ENCODE measurements at places on chromosomes 2 and 18.

DNA sequence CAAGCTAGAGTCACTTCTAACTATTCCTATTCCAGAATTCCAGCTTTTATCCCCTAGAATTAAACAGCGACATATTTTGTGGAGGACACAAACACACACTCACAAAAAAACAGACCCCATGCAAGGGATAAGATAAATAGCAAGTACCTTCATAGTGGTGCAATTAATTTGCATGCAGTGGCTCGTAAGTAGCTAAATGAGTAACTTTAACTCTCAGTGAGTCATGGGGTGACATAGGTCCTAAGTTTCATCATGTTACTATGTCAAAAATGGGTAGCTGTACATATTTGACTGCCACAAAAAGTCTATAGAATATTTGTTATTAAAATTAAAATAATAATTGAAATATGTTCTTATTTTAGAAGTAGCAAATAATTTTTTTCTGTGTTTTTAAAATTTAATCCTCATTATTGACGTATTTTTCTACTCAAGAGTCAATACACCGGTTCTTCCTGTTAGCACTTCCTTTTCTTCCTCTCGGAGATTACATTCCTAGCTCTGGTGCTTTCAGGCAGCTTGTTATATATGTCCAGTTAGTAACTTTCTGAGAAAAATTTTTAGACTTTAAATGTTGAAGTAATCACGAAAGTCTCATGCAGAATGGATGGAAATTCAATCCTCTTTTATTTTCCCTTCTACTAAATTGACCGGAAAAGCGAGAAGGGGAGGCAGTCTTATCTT lies 247.0 kb downstream of the KCNH7 start:
- H3K36me3 ChIP-seq = no peaks in the 10 kb centered on the region
- H3K27me3 ChIP-seq = peaks cover 3% of the 10 kb centered on the region
- no peaks in the 10 kb centered on the region for H3K4me1 ChIP-seq
- no peak overlapping the region for H3K27ac ChIP-seq

DNA sequence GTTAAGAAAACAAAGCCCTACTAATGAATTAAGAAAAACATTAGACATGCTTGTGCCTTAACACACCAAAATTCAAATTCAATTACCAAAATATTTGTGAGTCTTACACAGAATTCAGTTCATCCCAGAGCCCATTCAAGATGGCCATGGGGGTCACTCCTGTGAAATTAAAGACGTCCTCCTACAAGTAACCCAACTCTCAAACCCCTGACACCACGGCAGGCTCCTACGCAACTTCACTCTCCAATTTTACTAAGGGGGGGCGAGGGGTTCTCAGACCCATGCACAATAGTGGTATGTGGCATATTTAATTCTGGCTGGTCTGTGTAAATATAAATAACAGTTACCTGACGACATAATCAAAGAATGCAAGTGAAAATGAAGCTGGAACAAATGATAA lies 5.0 kb downstream of the ZNF516 start:
- peaks cover 18% of the 10 kb centered on the region for H3K36me3 ChIP-seq
- no peak overlapping the region for H3K27ac ChIP-seq
- no peak for ATAC-seq
- peaks cover 20% of the 10 kb centered on the region for H3K4me1 ChIP-seq
- peak overlapping the region; percentile 89 for H3K4me3 ChIP-seq

DNA sequence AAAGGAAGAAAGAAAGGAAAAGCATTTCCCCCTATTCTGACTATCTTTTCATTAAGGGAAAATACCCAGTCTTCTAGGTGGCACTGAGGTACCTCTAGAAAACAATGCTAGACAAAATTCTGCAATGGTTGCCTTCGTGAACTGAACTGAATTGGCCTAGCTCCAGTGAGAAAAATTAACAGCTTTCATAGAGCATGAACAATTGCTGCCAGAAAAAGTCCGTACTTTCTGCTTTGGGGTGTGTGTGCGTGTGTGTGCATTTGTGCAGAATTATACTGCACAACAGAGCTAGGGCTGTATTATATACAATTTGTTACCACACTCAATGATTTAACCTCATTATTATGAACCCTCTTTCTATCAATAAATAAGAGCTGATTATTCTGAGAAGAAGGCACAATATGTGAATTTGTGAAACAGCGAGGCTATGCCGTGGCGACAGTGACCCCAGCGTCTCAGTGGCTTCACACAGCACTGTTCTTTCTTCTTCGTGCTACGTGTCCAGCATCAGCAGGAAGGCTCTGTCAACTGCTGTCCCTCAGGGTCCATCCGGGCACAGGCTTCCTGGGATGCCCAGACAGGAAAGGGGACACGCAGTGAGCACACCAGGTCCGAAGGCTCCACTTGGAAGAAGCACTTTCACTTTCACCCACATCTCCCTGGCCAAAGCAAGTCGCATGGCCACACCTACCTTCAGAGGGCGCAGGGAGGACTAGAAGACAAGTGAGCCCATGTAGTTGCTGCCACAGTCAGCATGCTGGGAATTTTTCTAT lies 47.5 kb downstream of the PTGR3 start:
- H3K36me3 ChIP-seq = no peaks in the 10 kb centered on the region
- H3K4me1 ChIP-seq = peaks cover 4% of the 10 kb centered on the region
- peak overlapping the region; percentile 66 for H3K4me3 ChIP-seq
- peaks cover 1% of the 10 kb centered on the region for H3K27me3 ChIP-seq
- H3K27ac ChIP-seq = no peak overlapping the region

- ATAC-seq = no peak
- H3K27ac ChIP-seq = no peak overlapping the region
- no peak overlapping the region for H3K4me3 ChIP-seq
- H3K36me3 ChIP-seq = no peaks in the 10 kb centered on the region
- no peaks in the 10 kb centered on the region for H3K4me1 ChIP-seq
Observed at GRCh38 chr2:150204451-150204850, 283.0 kb downstream of the RND3 start.

GRCh38 chr2:218033590-218034496 lies 31.0 kb upstream of the TNS1 start:
- H3K36me3 ChIP-seq = no peaks in the 10 kb centered on the region
- H3K27me3 ChIP-seq = no peaks in the 10 kb centered on the region
- H3K4me1 ChIP-seq = no peaks in the 10 kb centered on the region
- peak overlapping the region; percentile 49 for H3K4me3 ChIP-seq
- peak; percentile 2 for ATAC-seq
- peak overlapping the region; percentile 26 for H3K27ac ChIP-seq

- ATAC-seq = no peak
- peak overlapping the region; percentile 88 for H3K4me3 ChIP-seq
- peaks cover 63% of the 10 kb centered on the region for H3K4me1 ChIP-seq
Observed at GRCh38 chr18:77071061-77071460, 61.5 kb downstream of the MBP start.

- ATAC-seq = no peak
- peaks cover 3% of the 10 kb centered on the region for H3K27me3 ChIP-seq
- H3K4me1 ChIP-seq = no peaks in the 10 kb centered on the region
- H3K4me3 ChIP-seq = no peak overlapping the region
Observed at GRCh38 chr2:138615257-138615656, 113.7 kb downstream of the SPOPL start.

DNA sequence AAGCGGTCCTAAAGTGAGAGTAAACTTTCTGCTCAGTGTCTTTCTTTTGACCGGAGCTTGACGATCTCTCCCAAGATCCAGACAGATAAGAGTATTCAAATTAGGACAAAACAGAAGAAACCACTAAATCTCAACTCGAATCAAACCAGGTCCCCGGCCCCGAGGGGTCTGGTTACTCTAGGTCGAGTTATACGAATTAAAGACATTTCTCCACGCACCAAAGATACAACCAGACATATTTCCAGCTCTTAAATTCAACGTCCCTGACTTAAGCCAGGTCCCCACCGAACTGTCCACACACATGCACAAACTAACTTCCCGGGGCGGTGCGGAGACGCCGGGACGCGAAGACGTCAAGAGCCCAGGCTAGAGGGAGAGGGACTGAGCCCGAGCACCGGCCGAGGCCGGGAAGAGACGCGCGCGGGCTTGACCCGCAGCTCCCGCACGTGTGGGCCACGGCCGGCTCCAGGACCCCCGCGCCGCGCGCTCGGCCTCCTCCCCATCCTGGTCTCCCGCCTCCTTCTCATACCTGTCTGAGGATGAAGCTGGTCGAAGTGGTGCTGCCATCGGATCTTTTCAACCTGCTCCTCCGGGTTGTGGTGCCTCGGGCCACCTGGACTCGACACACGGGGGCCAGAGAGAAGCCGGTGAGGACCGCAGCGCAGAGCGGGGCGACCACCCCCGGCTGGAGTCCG lies 896 bp downstream of the CACNB4 start:
- H3K27ac ChIP-seq = no peak overlapping the region
- peak overlapping the region; percentile 75 for H3K4me3 ChIP-seq
- ATAC-seq = peak; percentile 39
- H3K27me3 ChIP-seq = peaks cover 38% of the 10 kb centered on the region
- H3K36me3 ChIP-seq = peaks cover 9% of the 10 kb centered on the region

GRCh38 chr18:2222270-2223185 lies 348.8 kb downstream of the METTL4 start:
- ATAC-seq = no peak
- H3K27me3 ChIP-seq = peaks cover 27% of the 10 kb centered on the region
- H3K36me3 ChIP-seq = no peaks in the 10 kb centered on the region
- H3K27ac ChIP-seq = no peak overlapping the region
- H3K4me3 ChIP-seq = no peak overlapping the region

DNA sequence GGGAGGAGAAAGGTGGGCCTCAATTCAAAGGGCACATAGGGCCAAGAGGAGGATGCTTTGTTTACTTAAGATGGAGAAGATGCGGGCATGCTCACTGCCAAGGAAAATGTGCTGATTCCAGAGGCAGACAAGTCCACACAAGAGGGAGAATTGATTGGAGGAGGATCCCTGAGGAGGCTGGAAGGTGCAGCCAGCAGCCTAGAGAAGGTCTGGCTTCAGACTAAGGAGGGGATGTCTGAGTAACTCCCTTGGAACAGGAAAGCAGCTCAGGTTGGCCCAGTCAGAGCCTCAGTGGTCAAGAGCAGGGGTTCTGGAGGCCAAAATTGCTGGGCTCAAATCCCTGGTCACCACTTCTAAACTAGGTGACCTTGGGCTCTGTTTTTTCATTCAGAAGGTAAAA lies 265.5 kb upstream of the NCKAP5 start:
- H3K36me3 ChIP-seq = no peaks in the 10 kb centered on the region
- no peaks in the 10 kb centered on the region for H3K4me1 ChIP-seq
- peaks cover 11% of the 10 kb centered on the region for H3K27me3 ChIP-seq
- no peak for ATAC-seq
- no peak overlapping the region for H3K27ac ChIP-seq
- no peak overlapping the region for H3K4me3 ChIP-seq

GRCh38 chr2:218828477-218828778 lies 3.2 kb downstream of the PRKAG3 start:
- no peak overlapping the region for H3K4me3 ChIP-seq
- H3K36me3 ChIP-seq = no peaks in the 10 kb centered on the region
- no peak for ATAC-seq
- no peaks in the 10 kb centered on the region for H3K4me1 ChIP-seq

GRCh38 chr2:125643585-125643984 lies 1012.4 kb upstream of the GYPC start:
- ATAC-seq = no peak
- no peak overlapping the region for H3K4me3 ChIP-seq
- no peaks in the 10 kb centered on the region for H3K27me3 ChIP-seq
- no peaks in the 10 kb centered on the region for H3K36me3 ChIP-seq
- no peak overlapping the region for H3K27ac ChIP-seq

DNA sequence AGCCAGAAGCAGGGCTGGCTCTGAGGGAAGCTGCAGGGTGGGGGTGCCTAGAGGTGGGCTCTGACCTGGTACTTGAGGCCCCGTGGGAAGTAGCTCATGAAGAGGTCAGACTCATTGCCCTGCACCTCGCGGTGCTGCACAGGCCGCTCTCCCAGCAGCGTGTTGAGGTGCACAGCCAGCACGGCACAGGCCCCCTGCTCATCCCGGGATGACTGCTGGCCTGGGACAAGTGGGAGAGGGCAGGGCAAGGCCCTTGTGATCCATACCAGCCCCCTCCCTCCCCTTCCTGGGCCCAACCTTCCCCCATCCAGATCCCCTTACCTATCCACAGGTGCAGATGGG lies 8.7 kb downstream of the CAPG start:
- peaks cover 40% of the 10 kb centered on the region for H3K36me3 ChIP-seq
- ATAC-seq = no peak
- H3K4me3 ChIP-seq = no peak overlapping the region
- no peak overlapping the region for H3K27ac ChIP-seq
- no peaks in the 10 kb centered on the region for H3K27me3 ChIP-seq
